Central memory CD8-positive, alpha-beta T cell (primary cell): ENCODE measurements at places on chromosomes 16 and 17.

- no peak for DNase-seq
Observed at GRCh38 chr17:82595893-82596292, 52.4 kb downstream of the WDR45B start.

- no peak for DNase-seq
Observed at GRCh38 chr17:65156835-65157565, 19.8 kb downstream of the RGS9 start.

- DNase-seq, result no peak
Observed at GRCh38 chr16:47644166-47644565, 183.0 kb downstream of the PHKB start.

- DNase-seq, result no peak
Observed at GRCh38 chr17:58666858-58667267, 25.0 kb downstream of the TEX14 start.

GRCh38 chr17:36608794-36609497, 7.6 kb downstream of the MRM1 start:
- DNase-seq, result no peak

DNA sequence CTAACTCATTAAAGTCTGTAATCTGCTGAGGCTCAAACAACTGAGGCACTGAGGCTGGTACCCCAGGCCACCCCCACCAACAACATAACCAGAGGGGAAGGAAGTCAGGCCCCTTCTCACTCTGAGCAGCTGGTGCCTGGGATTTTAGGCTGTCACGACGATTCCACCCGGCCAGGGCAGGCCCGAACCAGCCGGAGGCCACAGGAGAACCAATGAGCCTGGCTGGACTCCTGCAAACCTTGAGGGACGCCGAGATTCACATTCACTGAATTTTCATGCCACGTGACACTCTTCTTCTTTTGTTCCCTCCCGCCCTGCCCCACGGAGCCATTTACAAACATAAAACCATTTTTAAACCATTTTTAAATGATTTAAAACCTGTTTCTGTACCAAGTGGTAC, 48.1 kb downstream of the RPH3AL start:
- DNase-seq, result no peak

GRCh38 chr16:10895053-10895946, 18.3 kb downstream of the CIITA start:
- no peak for DNase-seq

- DNase-seq, result no peak
Observed at GRCh38 chr17:75830164-75831031, 13.8 kb downstream of the UNC13D start.

GRCh38 chr17:63290351-63290750, 155.8 kb downstream of the CYB561 start:
- DNase-seq, result no peak

GRCh38 chr17:42131981-42132432, 9.4 kb downstream of the HSPB9 start:
- DNase-seq, result no peak

- no peak for DNase-seq
Observed at GRCh38 chr17:54901230-54901822, 674 bp downstream of the TOM1L1 start.

DNA sequence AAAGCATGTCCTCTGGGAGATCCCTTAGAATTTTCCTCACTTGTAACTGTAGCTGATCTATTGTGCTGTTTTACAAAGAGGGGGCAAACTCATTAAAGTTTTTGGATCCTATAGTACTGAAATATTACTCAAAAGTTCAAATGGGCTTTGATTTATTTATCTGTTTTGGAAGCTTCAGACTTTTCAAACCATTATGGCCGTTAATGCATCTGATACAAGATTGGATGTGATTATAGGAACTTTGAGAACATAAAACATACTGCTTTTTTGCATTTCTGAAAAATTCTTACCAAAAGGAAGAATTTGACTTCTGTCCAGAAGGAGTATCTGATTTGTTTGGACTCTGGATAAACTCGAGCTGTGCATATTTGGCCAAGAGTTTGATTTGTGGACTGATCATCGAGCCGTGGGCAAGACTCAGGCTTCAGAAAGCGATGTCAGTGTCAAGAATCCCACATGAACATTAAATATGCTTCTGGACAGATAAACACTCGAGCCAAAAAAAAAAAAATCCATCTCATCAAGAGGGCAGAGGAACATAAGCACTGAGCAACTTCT, 8.2 kb upstream of the MARCHF10 start:
- DNase-seq, result no peak

- no peak for DNase-seq
Observed at GRCh38 chr16:2211923-2212347, 1.3 kb upstream of the BRICD5 start.

- no peak for DNase-seq
Observed at GRCh38 chr17:15351478-15351840, 10.1 kb upstream of the TEKT3 start.

- no peak for DNase-seq
Observed at GRCh38 chr17:49024523-49024922, 27.3 kb downstream of the IGF2BP1 start.

DNA sequence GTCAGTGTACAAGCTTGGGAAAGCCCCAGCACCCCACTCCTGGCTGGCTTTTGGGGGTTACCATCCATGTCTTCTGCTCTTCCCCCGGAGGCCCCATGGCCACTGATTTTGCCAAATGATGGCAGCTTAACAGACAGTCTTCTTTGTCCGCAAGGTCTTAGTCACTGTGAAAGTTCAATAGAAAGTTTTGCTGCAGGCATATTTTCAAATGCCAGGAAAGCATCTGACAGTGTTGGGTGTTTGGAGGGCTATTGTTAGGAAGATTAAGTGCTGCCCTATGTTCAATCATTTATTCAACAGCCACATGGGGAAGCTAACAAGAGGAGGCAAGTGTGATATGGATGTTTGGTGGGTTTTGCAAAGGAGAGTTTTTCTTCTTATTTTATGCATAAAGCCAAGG, 122.4 kb downstream of the TOX3 start:
- DNase-seq, result no peak

GRCh38 chr16:72689851-72690250, 358.1 kb downstream of the ZFHX3 start:
- no peak for DNase-seq

DNA sequence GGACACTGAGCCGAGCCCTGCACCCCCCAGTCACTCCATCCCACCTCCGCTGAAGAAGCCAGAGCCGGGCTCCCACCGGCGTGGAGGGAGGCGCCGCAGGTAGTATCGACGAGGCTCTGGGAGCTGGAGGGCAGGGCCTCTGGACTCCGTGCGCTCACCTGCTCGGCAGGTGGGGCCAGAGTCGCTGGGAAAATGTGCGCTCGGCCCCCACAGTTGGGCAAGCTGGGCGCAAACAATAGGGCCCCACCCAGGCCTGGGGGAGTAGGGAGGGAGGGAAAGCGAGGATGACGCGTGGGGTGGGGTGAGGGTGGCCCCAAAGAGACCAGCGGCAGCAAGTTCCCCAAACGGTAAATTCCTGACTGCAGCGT, 668 bp downstream of the JUP start:
- no peak for DNase-seq

DNA sequence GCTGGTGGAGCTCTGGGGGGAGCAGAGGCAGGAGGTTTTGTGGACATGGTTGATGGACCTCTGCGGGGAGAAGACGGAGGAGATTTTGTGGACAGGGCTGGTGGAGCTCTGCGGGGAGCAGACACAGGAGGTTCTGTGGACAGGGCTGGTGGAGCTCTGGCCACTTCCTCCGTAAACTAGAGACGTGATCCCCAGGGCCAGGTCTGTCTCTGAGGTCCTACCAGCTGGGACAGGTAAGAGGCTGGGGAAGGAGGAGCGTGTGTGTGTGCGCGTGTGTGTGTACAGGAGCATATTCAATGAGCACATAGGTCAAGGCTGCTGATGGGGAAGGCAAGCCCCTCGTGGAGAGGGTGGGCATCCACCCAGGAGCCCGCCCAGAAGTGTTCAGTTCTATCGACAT, 20.6 kb downstream of the RPH3AL start:
- DNase-seq, result no peak

DNA sequence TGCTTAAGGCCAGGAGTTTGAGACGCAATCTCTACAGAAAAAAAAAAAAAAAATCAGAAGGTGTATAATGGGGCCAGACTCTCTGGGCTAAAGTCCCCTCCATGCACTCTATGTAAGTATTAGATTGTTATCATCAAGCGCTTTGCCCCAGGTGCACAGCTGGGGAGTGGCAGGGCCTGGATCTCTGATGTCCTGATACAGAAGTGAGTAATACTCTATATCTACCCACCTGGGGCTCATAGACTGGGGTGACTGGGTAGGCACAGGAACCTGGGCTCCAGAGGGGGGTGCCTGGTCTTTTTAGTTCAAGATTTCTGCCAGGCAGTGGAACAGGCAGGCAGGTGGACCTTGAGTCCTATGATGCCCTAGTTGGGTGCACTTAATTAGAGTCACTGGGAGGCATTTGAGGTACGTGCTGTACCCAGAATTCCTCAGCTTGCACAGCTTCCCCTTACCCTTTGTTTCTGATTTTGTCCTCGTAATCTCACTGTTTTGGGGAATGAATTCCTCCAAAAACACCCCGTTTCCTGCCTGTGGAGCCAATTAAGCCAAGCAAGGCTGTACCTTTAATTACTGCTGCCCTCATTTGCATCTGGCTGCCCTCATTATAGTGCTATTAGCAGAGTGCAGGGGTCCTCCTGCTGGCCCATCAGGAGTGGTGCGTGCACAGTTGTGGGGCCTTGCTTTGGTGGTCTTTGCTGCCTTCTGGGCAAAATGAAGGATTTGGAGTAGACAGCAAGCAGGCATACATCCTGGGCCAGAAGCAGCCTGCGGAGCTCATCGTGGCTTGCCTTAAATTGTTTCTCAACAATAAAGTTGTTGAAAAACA, 239.0 kb downstream of the SNX29 start:
- no peak for DNase-seq

DNA sequence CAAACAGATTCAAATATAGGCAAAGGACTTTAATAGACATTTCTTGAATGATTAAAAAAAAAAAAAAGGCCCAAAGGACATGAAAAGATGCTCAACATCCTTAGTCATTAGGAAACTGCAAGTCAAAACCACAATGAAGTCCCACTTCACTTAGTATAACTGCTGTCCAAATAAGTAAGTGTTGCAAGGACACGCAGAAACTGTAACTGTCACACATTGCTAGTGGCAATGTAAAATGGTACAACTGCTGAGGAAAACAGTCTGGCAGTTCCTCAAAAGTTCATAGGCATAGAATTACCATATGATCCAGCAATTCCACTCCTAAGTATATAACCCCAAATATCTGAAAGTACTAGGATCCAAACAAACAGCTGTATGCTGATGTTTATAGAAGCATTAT, 112.7 kb downstream of the BRIP1 start:
- DNase-seq, result no peak

- no peak for DNase-seq
Observed at GRCh38 chr16:64973171-64973570, 148.7 kb downstream of the CDH11 start.

- DNase-seq, result no peak
Observed at GRCh38 chr17:55728833-55729232, 6.2 kb upstream of the TMEM100 start.

DNA sequence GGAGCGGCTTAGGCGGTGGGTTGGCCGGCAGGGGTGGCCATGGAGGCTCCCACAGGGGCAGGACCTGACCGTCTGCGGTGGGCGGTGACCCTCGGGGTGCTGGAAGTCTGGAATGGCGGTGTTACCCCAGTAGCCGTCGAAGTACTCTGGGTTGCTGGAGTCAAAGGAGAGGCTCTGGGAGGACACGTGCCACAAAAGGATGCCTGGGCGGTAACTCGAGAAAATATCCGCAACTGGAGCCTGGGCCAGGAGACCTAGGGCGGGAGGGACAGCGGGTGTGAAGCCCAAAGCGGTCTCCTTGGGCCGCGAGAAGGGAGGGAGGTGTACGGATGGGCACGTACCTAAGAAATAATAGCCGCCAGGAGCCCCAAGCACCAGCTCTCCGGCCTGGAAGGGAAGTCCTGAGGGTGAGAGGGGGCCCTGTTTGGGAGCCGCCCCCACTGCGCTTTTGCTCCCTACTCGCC, 4.6 kb downstream of the ITGA2B start:
- no peak for DNase-seq

DNA sequence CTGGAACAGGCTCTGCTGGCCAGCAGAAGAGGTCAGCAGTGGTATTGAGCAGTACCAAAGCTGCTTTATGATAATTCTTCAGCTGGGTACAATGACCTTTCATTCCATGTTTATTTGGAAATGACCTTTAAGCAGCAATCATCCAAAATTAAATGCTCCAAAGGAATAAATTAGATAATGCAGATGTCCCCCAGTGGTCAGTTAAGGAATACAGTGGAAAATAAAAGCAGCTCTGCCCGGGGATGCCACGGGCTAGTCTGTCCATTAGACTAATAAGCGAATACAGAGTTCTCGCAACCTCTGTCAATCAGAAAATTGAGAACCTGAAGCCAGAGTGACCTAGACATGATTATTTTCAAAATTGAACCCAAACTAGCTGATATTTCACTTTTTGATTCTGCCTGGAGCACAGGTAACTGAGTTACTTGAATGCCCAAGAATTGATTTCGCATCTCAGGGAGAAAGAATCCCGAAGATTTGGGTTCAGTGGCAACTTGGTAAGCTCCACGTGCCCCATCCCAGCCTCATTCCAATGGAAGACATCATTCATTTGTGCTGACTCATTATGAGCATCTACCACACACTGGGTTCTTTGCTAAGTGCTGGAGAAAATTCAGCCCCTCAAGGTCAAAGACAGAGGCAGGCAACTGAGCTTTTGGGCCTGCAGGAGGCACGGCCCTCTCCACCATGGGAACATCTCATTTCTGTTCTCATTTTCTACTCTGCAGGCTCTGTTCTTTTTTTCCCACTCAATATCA, 34.4 kb upstream of the SLC39A11 start:
- DNase-seq, result no peak

- DNase-seq, result no peak
Observed at GRCh38 chr17:32882734-32883133, 5.8 kb upstream of the MYO1D start.

- no peak for DNase-seq
Observed at GRCh38 chr17:79626156-79626890, 15.5 kb upstream of the RBFOX3 start.

GRCh38 chr16:89458551-89458950, 31.8 kb downstream of the ANKRD11 start:
- DNase-seq, result no peak

DNA sequence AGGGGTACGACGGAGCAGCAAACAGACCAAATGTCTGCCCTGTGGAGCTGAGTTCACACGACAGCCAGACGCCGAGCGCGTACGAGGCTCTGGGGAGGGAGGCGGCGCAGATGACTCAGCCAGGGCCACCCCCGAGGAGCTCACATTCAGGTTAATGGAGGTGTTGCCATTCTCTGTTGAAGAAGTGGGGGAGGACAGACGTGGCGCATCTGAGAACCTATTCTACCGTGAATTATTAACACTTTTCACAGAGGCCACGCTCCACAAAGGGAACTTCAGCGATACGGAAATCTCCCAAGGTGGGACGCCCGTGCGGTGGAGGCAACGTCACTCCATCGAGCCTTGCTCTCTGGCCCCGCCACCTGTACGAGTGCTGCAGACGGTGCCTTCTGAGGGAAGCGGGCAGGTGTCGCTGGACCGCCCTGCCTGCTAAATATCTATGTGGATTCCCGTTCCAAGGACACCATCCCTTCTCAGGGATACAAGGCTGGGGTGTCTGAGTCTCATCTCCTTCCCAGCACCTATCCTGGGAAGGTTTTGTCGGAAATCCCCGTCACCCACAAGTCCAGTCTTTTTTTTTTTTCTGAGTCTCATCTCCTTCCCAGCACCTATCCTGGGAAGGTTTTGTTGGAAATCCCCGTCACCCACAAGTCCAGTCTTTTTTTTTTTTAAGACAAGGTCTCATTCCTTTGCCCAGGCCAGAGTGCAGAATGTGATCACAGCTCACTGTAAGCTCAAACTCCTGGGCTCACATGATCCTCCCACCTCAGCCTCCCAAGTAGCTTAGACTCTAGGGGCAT, 19.0 kb downstream of the ABR start:
- no peak for DNase-seq
